Thymus (tissue), 14 donors: ENCODE measurements at places on chromosomes 6 and 20.
A peak's percentile ranks its signal among the peaks of the same experiment; 100 is the strongest.

- no peak for DNase-seq
Measured at GRCh38 chr6:111487661-111488060, 4.6 kb upstream of the REV3L start.

GRCh38 chr6:39228111-39228971, 934 bp downstream of the KCNK5 start:
- DNase-seq: no peak

DNA sequence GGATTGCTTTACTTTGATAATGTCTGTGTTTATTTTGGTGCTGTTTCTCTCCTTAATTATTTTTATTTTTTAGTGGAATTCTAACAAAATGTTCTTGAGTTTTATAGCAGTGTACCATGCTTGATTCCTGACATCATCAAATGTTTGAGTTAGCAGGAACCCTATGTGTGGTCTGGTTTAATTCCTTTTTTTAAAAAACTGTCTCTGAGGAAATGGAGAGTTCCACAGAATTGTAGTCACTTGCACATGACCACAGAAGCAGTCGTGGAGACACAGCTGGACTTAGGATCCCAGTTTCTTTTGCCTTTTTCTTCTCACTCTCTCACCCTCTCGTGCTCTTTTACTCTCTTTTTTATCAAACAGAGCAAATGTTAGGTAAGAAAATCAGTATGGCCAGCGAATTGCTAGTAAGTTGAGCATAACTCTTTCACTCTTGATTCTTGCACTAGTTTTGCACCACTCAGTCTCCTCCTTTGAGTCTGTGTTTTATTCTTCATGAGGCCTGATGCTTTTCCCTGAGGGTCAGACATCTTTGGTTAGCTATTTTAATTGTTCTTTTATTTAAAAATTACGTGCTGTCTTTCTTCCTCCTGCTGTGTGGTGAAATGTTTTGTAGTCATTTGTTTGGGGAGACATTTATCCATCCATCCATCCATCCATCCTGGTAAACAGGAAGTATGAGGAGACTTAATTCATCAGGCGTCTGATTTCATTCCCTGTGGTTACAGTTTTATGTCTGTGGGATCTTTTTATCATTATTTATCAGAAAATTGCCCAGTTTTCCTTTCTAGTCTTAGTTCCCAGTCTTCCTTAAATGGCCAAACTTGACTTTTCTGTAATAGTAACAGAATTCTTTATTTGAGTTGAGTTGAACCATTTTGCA, 83.0 kb downstream of the SCAF8 start:
- no peak for DNase-seq

DNA sequence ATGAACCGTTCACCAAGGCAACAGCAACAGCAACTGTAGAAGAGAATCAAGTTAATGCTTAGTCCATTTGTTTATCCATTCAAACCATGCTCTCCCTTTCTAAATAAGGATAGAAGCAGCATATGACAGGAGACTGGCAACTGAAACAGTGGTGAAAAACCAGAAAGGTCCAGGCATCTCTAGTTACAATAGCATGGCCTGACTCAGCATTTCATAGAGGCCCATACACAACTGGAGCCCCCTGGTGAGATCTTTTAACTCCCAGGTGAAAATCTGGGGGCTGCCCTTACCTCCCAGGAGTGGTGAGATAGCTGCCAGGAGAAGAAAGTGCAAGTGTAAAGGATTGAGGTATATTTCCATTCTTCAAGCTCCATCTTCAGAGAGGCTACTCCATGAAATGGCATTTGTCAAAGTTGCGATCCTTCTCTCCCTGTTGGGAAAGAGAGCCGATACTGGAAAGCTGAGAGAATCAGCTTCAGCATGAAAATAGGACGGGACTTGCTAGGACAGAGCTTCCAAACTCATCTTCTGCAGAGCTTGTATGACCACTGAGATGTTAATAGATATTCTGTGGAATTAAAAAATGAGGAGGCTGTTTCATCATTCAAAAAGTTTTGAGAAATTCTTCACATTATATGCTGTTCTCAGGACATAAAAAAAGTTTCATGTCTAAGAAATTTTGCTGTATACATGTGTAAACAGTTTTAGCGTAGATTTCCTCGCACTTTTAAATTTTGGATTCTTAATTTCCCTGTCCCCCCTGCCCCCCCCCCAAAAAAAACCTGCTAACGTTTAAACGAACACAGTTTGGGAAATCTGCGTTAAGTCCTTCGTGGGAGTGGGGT, 10.9 kb upstream of the SLC2A12 start:
- peak; percentile 12 for DNase-seq

DNA sequence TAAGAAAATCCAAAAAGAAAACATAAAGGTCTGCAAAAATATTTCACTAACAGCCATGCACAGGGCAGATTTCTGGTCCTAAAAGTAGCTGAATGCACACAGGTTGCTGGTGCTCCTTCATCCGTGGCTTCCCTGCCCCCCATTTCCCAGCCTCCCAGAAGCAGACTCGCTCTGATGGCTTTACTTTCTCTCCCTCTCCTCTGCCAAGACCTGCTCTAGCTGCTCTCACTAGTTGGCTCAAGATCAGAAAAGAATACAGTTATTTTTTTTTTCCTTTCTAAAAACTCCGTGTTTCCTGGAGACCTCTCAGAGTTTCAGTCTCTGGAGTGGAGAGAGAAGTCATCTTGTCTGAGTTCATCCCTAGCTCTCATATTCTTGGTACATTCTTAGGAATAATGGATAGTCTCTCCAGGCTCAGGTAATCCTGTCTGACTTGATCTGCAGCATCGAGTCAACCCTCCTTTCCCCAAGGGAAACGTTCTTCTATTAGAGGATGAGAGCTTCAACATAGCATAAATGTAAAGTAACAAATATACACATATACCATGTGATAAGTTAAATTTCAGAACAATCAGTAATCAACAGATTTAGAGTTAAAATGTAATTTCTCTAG, 214.2 kb downstream of the TBC1D7 start:
- DNase-seq: no peak

DNA sequence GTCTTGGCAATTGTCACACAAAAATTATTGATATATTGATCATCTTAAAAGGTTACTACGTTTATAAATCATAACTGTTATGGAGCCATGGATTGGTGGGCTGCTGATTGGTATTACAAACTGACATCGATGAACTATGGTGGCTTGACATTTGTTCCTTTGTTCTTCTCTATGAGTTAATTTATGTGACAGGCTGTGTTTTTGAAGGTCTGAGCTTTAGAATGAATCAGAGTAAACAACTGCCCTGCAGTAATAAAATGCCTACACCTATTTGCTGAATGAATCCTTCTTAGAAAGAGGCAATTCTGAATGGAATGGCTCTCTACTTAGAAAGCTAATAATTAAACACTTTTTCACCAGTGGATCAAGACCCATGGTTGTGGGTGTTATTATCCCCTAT, 506.3 kb upstream of the SPTLC3 start:
- DNase-seq: no peak

- DNase-seq: no peak
Measured at GRCh38 chr20:45935416-45936046, 1.0 kb downstream of the PCIF1 start.

GRCh38 chr20:62244644-62245108, 6.4 kb downstream of the OSBPL2 start:
- no peak for DNase-seq

GRCh38 chr6:133388731-133389130, 147.6 kb downstream of the EYA4 start:
- DNase-seq: no peak

DNA sequence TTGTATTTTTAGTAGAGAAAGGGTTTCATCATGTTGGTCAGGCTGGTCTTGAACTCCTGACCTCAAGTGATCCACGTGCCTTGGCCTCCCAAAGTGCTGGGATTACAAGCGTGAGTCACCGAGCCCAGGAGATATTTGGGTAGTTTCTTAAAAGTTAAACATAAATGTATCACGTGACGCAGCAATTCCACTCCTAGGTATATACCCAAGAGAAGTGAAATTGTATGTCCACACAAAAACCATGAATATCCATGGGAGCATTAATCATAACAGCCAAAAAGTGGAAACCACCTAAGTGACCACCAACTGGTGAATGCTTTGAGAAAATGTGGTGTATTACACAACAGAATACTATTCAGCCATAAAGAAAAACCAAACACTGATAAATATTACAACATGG, 164.8 kb downstream of the MRPL14 start:
- DNase-seq: no peak

GRCh38 chr6:130815200-130816071, 11.8 kb upstream of the SMLR1 start:
- no peak for DNase-seq

GRCh38 chr6:149433881-149434280, 33.8 kb downstream of the SUMO4 start:
- DNase-seq: no peak

GRCh38 chr6:92962846-92963245, 456.5 kb downstream of the EPHA7 start:
- DNase-seq: no peak

- no peak for DNase-seq
Measured at GRCh38 chr6:6858533-6858982, 249.2 kb upstream of the RREB1 start.

DNA sequence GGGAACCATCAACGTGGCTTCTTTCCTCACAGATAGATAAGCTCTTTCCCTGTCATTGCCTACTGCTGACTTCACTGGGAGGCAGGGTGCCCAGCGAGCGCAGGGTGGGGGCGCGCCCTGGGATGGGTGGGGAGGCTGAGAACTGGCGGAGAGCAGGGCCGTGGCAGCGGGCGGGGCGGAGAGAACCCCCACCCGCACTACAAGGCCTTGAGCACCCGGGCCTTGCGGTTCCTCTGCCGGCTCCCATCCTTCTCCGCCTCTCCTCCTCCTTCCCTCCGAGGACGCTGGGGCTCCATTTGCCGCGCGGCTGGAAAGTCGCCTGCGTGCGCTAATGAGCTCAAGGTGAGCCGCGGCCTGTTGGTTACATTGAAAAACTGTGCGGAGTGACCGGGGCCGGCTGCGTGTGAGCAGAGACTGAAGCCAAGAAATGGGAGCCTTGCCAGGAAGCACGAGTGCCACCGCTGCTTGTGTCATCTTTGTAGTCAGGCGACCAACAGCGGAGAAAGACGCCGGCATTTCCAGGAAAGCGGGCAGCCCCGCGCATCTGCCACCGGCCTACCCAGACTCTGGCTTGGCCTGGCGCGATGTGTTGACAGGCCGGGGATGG, 963.5 kb upstream of the SLC35B3 start:
- DNase-seq: no peak

GRCh38 chr6:100948381-100949133, 67.4 kb upstream of the ASCC3 start:
- no peak for DNase-seq

- no peak for DNase-seq
Measured at GRCh38 chr6:33420491-33421343, 852 bp downstream of the SYNGAP1 start.

- DNase-seq: no peak
Measured at GRCh38 chr6:23633996-23634395, 492.0 kb upstream of the NRSN1 start.

DNA sequence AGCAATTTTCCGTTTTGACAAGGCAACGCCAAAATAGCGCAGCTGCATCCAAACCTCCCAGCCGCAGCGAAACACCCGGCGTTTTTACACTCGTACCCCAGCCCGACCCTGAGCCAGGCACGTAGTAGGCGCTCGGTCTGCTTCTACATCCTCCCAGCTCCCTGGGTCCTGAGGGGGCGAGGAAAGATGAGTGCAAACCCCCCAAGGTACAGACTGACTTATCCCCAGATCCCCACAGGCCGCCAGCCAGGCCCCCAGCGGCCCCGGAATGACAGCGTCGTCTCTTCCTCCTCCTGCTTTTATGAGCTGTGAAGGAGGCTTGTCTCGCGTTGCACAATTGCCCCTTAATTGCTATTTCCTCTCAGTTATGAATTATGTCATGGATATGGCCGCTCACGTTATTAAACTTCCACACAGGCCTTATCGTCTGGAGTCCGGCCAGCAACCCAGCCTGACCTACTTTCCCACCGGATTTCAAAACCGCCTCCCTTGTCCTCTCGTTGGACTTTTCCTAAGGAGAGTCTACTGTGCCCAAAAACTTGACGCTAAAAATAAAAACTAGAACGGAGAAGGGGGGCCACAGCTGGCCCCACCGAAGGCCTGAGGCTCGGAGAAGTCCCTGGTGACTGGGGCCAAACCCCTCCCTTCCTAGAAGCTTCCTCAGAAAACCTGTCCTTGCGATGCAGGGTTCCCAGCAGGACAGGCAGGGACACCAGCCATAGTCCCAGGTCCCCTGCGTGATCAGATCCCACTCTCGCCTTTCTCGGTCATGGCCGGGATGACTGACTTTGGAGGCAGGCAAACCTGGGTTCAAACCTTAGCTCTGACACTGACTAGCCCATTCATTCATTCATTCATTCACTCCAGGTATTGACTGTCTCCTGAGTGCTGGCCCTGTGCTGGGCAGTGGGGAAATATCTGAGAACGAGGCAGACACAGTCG, 130.9 kb upstream of the PTPN1 start:
- no peak for DNase-seq

GRCh38 chr6:157253017-157253416, 70.3 kb downstream of the TMEM242 start:
- no peak for DNase-seq

DNA sequence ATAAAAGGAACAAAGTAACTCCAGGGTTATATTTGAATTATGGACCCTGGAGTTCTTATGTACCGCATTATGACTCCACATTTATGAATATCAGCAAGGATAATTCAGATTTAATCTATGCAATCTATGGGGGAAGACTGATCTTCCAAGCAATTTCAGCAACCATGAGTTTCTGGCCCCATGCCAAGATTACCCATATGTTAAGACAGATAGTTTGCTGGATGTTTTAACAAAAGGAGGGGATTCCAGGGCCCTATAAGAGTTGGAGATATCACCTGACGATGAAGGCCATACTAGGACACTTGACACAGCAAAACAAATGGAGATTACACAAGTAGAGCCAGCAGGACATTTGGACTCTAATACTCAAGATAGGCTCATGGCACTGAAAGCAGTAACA, 45.9 kb upstream of the PLN start:
- no peak for DNase-seq

DNA sequence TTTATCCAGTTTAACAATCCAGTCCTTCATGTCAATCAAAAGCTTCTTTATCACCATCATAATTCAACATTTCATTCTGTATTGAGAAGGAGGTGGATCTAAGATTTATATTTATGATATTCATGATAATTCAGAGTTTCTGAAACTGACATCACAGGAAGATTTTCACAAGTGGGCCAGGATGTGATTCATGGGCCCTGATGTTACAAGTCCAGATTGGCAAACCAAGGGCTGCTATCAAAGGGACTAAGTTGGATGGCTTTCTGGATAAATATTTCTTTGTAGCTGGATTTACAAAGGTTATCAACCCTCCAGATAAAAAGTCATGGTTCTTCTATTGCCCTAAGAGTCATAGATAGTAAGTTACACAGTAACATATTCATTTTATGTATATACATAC, 866.5 kb downstream of the KIF16B start:
- no peak for DNase-seq

- no peak for DNase-seq
Measured at GRCh38 chr6:18551228-18551627, 164.1 kb downstream of the RNF144B start.

GRCh38 chr20:774660-775057, 6.4 kb upstream of the SLC52A3 start:
- DNase-seq: no peak

DNA sequence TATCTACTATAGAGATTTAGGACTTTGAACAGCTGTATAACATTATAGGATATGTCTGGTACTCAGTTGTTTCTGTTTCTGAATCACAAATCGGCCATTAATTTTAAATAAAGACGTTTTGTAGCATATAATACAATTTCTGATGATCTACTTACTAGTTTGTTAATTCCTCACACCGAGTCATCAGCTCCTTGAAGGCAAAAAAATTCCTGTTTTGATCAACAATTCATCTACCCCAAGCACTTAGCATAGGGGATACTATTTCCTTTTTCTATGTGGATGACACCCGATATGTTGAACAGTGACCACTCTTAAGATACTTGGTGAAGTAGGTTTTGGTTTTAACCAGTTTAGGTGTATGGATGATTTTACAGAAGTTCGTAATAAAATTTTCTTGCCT, 107.3 kb downstream of the NCOA3 start:
- DNase-seq: no peak
